Esophagus squamous epithelium (tissue), 5 donors: ENCODE measurements at places on chromosomes 11 and 22. TPM values are rescaled to one million over a fixed set of nuclear protein-coding genes. Genes with fewer than 3 reads are reported as not detected.

Gene CYB5R2
- 7.6 TPM for total RNA-seq

Gene P4HA3
- total RNA-seq: 0.19 TPM

GRCh38 chr11:10488934-10489691 is 34.0 kb downstream of the AMPD3 start:
- H3K27me3 ChIP-seq: no peaks in the 10 kb centered on the region
- peak; percentile 17 for DNase-seq
- no peaks in the 10 kb centered on the region for H3K36me3 ChIP-seq
- peak overlapping the region; percentile 93 for H3K27ac ChIP-seq

GRCh38 chr11:33835143-33835878 is 56.6 kb downstream of the LMO2 start:
- peaks cover 51% of the 10 kb centered on the region for H3K27me3 ChIP-seq
- H3K4me3 ChIP-seq: no peak overlapping the region
- no peak overlapping the region for H3K27ac ChIP-seq

Gene TRIM22
- total RNA-seq: 16.0 TPM

DNA sequence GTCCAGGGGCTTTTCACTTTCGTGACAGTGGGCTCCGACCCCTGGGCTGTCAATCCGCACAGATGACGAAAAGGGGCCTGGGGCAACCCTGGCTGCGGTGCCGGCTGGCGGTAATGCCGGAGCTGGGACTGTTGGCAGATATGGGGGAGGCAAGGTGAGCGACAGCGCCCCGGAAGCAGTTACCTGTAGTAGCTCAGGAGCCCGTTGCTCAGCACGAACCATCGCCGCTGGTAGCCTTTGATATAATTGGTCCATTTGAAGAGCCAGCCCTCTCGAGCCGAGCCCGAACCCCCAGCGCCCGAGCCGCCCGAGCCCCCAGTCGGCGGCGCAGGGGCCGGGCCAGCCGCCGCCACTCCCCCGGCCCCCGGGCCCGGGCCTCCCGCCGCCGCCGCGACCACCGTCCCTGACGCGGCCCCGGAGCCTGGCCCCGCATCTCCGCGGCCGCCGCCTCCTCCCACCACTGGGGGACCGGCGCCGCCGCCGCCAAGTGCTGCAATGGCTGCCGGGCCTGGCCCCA is 396 bp downstream of the OSBP start:
- H3K4me1 ChIP-seq: peaks cover 25% of the 10 kb centered on the region
- no peaks in the 10 kb centered on the region for H3K27me3 ChIP-seq
- peak overlapping the region; percentile 98 for H3K27ac ChIP-seq
- H3K36me3 ChIP-seq: peaks cover 2% of the 10 kb centered on the region
- DNase-seq: peak; percentile 36
- peak overlapping the region; percentile 86 for H3K4me3 ChIP-seq

Gene CASP5
- total RNA-seq: 0.48 TPM

DNA sequence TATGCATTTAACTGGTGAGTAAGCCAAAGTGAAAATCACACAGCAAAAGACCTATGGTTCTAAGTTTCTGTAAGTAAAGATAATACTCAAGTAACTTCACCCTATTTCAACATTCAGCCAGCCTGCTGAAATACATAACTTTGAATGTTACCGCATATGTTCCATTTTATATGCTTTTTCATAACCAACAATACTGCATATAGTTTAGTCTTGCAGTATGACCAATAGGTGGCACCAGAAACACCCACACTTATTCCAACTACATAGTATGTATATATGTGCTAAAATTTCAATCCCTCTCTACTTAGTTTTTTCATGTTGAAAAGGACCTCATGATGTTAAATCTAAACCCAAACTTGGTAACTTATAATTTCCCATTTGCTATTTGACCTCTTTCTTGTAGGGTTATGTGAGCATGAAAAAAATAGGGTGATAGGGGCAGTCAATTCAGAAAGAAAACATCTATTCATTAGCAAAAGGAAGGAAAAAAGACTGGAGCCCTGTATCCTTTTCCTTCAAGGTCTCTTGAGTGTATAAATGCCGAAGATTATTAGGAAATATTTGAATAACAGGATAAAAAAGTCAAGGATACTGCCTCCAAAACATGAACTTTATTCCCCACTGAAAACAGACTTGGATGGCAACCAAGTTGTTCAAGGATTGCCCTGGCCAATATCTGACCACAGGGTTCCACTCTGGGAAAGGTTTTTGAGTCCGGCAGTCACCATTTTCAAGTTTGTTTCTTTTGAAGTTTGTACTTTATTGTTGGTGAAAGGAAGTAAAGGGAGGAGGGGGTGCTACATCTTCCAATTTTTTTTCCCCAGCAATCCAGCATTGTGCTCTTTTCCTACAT is 23.8 kb upstream of the FZD4 start:
- H3K4me3 ChIP-seq: no peak overlapping the region
- H3K4me1 ChIP-seq: no peaks in the 10 kb centered on the region
- H3K36me3 ChIP-seq: no peaks in the 10 kb centered on the region
- no peak for DNase-seq
- H3K27me3 ChIP-seq: no peaks in the 10 kb centered on the region
